Stimulated activated CD4-positive, alpha-beta T cell treated with anti-CD3 and anti-CD28 coated beads, Interleukin-15, amount 100 ng/mL, for 1 hour (primary cell): ENCODE measurements at places on chromosomes 16 and 17.

DNA sequence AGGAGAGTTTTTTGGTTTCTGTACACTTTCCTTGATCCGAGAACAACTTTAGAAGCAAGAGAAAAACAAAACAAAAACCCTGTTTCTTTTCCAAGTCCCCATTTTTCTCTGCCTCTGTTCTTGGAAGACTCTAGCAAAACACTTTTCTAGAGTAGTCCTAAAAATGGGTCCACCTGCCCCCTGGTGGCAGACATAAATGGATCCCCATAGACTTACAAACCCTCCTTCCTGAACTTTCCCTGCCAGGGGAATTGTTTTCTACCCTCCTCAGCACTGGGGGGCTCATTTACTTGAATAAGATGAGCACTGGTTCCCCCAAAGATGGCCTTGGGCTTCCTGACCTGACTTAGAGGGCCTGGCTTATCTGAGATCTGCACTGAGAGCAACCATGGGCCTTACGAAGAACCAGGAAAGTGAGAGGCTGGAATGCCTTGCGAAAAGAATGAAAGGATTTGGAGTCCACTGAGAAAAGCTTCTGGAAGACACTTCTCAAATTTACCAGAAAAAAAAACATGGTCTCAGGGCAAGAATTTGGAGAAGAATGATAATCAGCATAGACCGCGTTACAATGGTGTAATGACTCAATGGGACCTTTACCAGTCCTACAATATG, 48.0 kb upstream of the CDYL2 start:
- DNase-seq, result no peak

DNA sequence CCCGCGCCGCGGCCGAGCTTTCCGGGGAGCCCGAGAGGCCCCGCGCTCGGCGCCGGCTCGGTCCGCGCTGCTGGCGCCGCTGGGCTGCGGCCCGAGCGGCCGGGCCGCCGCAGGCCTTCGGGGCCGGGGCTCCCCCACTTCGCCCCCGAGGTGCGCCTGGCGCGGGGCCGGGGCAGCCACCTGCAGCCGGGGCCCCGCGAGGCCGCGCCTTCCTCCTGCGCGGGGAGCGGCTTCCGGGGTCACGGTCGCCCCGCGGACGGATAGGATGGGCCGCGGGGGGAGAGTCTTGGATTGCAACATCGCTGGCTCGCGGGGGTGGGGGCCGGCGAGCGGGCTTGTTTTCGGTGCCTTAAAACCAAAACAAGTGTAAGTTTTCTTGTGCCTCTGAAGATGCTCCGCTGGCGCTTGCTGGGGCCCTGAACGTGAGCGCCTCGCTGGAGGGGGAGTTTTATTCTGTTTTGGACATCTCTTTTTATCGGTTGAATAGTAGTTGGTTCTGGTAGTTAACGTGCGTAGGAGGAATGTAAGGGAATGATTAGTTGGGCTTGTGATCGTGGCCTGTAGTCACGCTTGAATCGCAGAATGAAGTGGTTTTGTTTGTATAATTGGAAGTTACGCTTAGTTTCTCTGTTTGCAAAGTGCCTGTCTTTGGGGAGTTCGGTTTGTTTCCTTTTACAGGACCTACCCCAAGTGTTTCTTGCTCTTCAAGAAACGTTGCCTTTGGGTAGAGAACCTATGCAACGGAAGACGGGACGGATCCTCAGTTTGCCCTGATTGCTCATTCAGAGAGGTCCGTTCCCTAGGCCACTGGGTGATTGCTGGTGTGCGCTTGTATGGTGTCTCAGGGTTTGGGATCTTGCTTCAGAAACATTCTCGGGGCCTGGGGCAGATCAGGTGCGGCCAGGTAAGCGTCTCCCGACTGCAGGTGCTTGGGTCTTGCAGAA, 724 bp downstream of the UBE2I start:
- peak; percentile 47 for DNase-seq

DNA sequence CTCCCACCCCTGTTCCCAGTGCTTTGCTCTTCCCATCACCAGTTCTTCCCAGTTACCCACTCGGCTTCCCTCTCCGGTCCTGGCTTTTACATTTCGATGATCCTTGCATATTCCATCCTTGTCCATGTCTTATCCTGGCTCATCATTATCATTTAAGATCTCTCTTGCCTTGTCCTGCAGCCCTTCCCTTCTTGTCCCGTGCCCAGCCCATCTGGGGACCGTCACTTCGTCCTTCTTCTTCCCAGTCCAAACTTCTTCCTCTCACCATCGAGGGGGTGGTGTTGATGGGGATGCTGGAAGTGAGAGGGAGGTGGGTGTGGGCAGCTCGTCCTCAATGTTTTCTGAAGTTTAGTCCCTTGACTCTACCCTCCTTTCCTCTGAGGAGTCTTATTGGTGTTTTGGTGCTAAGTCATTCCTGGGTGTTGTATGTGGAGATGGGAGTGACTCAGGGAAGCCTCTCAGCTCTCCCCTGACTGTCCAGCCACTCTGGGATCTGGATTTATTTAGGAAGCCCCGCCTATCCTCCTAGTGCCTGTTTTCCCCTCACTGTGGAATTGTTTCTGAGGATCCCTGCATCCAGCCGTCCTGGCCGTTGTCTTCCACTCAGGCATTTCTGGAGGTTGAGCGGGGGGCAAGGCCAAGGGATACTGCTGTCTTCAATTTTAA, 975 bp downstream of the SNX29 start:
- DNase-seq, result no peak

- no peak for DNase-seq
These were observed 9.7 kb downstream of the CACNG1 start for GRCh38 chr17:67054011-67054591.

DNA sequence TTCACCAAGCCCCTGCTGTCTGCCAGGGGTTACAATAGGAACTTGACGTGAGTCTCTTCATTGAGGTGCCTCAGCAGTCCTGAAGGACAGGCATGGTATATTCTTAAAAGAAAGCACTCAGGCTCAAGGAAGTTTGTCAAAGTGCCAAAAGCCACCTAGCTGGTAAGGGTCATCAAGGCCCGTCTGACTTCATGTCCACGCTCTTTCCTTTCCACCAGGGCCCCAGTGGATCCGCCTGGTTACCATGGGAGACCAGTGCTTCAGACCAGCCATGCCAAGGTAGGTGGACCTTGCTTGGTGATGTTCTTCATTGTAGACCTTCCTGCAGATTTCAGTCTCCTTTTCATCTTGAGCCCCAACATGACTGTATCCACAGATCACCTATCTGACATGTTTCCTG, 27.6 kb upstream of the CCL1 start:
- no peak for DNase-seq

- DNase-seq, result no peak
These were observed 8.8 kb upstream of the JPT1 start for GRCh38 chr17:75163074-75163473.

GRCh38 chr17:76871668-76872067, 3.5 kb downstream of the MGAT5B start:
- DNase-seq, result no peak

GRCh38 chr17:3693829-3694231, 2.1 kb downstream of the P2RX5 start:
- no peak for DNase-seq

GRCh38 chr16:2285731-2286191, 17.8 kb upstream of the RNPS1 start:
- no peak for DNase-seq

GRCh38 chr16:27405546-27406451, 3.8 kb downstream of the IL21R start:
- peak; percentile 75 for DNase-seq

DNA sequence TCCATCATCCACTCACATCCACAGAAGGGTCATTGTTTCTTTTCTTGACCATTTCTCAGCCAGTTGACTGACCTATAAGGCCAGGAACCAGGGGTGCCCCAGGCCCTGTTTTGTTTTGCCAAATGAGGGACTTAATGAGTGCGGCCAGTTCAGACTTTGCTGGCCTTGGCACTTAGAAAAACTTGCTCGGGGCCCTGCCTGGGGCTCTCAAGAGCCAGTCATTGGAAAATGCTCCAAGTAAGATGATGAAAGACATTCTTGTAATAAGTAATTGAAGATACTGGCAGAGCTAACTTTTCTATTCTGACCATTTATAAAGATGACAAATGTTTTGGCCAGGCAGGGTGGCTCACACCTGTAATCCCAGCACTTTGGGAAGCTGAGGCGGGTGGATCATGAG, 29.0 kb upstream of the CLEC18B start:
- no peak for DNase-seq

- DNase-seq, result no peak
These were observed 108.1 kb downstream of the IRX3 start for GRCh38 chr16:54178478-54178976.

DNA sequence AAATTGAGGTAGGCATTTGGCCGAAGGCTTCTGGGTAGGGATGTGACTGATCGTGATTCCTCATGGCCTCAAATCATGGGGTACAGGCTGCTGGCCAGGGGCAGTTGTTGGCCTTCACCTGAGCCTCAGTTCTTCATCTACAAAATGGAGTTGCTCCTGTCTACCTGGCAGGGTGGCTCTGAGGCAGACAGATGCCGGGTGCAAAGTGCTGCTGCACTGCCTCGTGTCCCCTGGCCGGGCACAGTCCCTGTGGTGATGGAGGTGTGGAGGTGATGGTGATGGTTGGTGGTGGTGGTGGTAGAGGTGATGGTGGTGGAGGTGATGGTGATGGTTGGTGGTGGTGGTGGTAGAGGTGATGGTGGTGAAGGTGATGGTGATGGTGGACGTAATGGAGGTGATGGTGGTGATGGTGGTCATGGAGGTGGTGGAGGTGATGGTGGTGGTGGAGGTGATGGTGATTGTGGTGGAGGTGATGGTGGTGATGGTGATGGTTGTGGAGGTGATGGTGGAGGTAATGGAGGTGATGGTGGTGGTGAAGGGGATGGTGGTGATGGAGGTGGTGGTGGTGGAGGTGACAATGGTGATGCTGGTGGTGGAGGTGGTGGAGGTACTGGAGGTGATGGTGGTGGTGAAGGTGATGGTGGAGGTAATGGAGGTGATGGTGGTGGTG, 52.6 kb downstream of the RNF213 start:
- DNase-seq, result no peak

- DNase-seq, result peak; percentile 100
These were observed at the start of gene VPS35 for GRCh38 chr16:46688654-46689364. Gene VPS35, minus strand, starts transcription at chr16:46689178. Its CDS starts 45 bp downstream, at chr16:46689133.

GRCh38 chr17:64187093-64187895, 57.4 kb upstream of the ERN1 start:
- DNase-seq, result no peak

GRCh38 chr16:89956505-89957215, 8.1 kb downstream of the DEF8 start:
- DNase-seq, result no peak

DNA sequence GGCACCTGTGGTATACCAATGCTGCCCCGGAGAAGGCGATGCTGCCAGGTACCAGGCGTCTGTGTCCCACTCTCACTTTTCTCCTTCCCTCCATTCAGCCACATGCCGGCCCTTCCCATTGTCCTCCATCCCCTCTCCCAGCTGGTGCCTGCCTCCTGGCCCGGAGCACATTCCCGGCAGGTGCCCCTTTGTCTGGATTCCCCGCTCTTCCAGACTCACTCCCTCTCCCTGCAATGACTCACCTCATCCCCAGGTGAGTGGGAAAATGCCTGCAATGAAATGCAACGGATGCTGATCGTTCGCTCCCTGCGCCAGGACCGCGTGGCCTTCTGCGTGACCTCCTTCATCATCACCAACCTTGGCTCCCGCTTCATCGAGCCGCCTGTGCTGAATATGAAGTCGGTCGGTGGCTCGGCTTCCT, 10.4 kb upstream of the KDM6B start:
- DNase-seq, result no peak

GRCh38 chr17:78082988-78083387, 45.6 kb downstream of the TMC6 start:
- no peak for DNase-seq

DNA sequence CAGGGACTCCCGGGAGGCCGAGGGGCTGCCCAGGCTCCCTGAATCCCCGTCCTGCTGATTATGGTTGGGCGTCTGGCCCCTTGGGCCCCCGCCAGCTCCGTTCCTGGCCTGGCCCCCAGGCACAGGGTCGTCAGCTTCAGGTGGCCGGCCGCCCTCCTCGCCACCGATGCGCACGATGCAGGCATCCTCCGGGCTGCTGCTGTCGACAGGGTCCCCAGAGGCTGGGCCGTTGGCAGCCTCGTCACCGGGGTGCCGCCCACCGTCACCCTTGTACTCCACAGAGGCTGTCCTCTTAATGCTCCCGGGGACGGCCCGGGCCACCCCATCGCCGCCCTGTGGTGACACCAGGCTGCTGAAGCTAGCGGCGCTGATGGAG, 60.4 kb downstream of the PRMT7 start:
- DNase-seq, result no peak

- DNase-seq, result no peak
These were observed 10.3 kb downstream of the RETREG3 start for GRCh38 chr17:42598905-42599304.

GRCh38 chr16:9049241-9049640, 42.2 kb upstream of the HAPSTR1 start:
- DNase-seq, result no peak

- DNase-seq, result no peak
These were observed 2.1 kb downstream of the RFNG start for GRCh38 chr17:82049521-82049971.

GRCh38 chr16:52499060-52499440, 47.9 kb downstream of the TOX3 start:
- no peak for DNase-seq

GRCh38 chr17:50967795-50968194, 101.6 kb upstream of the TOB1 start:
- no peak for DNase-seq

DNA sequence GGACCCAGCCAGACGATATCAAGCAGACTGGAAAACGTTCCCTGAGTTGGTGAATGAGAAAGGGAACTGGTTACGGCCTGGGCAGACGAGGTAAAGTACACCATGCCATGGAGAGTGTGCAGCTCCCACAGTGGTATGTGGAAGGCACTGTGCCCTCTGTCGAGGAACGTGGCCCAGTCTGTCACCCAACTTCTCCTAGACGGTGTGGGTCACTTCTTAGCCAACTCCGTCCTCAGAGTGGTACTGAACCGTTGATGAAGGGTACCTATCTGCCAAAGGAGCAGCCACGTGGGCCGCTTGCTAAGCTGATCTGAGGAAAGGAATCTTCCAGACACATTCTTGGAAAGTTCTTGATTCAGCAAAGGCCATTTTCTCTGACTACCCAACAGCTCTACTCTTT, 56.0 kb upstream of the AXIN2 start:
- no peak for DNase-seq

- DNase-seq, result no peak
These were observed 15.1 kb downstream of the PRSS27 start for GRCh38 chr16:2704983-2705275.

- no peak for DNase-seq
These were observed 7.0 kb upstream of the IL27 start for GRCh38 chr16:28513484-28514181.

GRCh38 chr17:17710728-17711541, 29.7 kb downstream of the RAI1 start:
- DNase-seq, result no peak

GRCh38 chr17:21169496-21169895, 42.7 kb downstream of the DHRS7B start:
- no peak for DNase-seq

GRCh38 chr16:52634104-52634503, 87.2 kb upstream of the TOX3 start:
- no peak for DNase-seq

GRCh38 chr17:72063262-72063661, 57.6 kb upstream of the SOX9 start:
- DNase-seq, result no peak
